ENCODE measurements at places on chromosomes 2 and 18.
A peak's percentile ranks its signal among the peaks of the same experiment; 100 is the strongest.

- peak; percentile 75 for DNase-seq
Observed at GRCh38 chr18:46073474-46074331, 1.6 kb upstream of the PSTPIP2 start.

- DNase-seq: peak; percentile 57
Observed at GRCh38 chr2:170369894-170370293, 191.9 kb downstream of the MYO3B start.

- DNase-seq: no peak
Observed at GRCh38 chr18:58337686-58338085, 291.2 kb downstream of the ALPK2 start.

DNA sequence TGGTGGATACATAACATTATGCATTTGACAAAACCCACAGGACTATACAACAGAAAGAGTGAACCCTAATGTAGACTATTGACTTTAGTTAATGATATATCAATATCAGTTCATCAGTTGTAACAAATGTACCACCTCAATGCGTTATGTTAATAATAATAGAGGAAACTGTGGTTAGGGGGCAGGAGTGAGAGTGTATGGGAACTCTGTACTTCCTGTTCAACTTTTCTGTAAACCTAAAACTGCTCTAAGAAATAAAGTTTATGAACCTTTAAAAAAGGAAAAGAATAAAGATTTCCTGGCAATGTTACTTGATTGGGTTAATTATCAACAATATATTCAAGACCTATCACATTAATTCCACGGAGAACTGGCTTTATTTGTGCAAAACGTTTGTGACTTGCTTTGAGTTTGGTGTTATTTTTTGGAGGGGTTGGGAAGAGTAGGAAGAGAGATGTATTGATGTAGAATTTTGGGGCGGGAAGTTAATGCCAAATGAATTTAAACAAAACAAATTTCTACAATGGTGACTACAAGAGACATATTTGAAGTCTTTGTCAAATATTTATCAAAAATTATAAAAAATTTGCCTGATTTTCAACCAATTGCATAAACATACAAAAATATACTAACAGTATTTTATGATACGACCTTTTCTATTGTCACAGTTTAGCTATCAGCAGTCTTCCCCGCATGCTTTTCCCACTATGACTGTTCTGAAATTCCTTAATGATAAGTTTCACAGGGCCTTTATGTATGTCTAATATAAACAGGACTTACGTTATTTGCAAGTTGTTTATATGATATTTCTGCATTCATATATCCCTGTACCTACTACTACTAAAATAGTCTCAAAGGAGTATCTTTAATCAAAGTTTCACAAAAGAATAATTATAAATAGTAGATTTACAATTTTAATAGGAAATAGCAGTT is 2.1 kb upstream of the RTN4 start:
- DNase-seq: peak; percentile 52

DNA sequence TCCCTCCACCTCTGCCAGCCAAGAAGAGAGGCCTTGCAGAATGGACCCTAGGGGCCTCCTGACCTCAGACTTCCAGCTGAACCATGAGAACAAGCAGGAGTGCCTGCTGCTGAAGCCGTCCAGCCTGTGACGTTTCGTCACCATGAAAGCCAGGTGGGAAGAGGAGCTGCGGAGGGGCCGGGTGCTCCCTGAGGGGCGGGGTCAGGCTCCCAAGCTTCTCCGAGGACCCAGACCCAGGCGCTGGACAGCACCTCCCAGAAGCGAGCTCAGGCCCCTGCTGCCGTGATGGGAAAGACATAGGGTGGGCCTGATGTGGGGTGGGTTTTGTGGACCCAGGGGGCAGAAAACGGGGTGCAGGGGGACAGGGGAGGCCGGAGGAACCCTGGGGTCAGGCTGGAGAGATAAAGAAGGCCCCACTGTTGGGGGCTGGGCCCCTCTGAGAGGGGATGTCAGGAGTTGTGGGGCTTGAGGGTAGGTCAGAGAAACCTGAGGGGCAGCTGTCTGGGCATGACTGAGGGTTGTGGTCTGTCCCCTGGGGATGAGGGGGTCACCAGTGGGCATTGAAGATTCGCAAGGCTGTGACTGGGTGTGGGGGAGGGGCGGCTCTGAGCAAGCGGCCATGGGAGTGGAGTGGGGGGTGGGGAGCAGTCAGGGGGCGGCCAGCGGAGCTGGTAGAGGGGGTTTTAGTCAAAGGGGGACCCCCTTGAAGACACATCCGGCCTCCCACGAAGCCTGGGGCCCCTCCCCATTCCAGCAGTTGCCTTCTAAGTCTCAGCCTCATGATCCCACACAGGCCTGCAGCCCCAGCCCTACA is 73.4 kb upstream of the ODC1 start:
- no peak for DNase-seq

GRCh38 chr2:65799141-65799854 is 366.9 kb upstream of the SPRED2 start:
- DNase-seq: no peak

DNA sequence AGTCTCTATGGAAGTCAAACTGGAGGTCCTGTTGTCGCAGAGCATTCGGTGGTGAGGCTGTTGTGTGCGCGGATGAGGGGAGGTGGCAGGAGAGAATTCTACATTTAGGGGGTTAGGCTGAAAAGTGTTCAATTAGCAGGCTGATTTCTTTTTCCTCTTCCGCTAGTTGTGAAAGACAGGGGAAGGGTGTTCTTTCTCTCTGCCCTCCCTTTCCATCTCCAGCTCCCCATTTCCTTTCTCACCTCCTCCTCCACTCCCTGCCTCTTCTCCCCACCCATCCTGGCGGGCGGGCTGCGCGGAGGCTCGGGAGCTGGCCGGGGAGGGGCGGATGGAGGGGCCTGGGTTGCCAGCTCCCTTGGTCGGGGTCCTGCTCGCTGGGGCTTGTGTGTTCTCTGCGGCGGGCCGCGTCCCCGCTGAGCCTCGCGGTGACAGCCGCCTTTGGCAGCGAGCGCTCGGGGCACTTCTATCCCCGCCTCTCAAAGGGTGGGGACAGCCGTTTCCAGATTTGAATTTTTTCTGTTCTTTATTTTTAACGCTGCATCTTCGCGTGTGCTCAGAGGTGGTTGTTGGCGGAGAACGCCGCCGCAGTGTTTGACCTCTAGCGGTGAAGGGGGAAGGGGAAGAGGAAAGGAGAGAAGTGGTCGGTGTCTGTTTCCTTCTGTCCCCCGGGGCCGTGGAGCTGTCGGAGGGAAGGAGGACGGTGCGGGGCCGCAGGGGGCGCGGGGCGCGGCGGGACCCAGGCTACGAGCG is 3.6 kb downstream of the SOX11 start:
- no peak for DNase-seq

DNA sequence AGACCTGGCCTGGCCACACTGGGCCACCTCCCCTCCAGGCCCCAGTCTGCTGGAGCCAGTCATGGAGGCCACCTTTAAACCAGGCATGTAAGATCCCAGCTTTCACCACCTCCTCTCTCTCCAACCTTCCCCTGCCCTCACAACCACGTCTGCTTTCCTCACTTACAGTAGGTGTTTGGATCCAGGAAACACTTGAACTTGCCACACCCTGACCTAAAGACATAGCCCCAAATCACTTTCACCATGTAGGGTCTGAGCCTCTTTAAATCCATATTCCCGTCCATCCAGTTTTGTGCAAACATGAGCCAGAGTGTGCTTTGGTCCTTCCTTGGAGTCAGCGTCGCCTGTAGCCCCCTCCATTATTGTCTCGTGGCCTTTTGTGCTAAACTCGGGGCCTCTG is 66.8 kb downstream of the NRP2 start:
- no peak for DNase-seq

DNA sequence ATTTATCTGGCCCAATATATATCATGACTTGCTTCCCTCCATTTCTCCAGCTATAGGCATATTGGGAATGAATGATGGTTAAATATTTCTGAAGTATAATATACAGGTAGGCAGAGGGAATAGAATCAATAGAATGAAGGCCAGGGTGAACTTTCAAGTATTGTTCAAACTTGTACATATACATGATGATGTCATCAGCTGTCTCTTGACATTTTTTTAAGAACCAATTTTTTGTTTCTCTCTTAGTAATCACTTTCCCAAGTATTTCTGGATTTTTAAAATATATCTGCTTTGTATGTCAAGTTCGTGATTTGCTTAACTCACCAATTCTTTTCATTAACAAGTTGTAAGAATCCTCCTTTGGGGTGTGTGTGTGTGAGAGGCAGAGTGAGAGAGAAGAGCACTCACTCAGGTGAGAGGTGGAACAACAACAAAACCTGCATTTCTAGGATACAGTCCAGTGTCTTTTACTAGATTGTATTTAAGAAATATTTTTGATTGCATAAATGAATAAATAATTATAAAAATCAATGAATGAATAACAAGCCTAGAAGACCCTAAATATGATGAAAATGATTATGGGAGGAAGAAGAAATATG is 1239.1 kb downstream of the LRP1B start:
- no peak for DNase-seq

- no peak for DNase-seq
Observed at GRCh38 chr2:237867465-237867864, 8.0 kb downstream of the RAMP1 start.

- DNase-seq: no peak
Observed at GRCh38 chr2:151845884-151846283, 17.7 kb upstream of the ARL5A start.

- peak; percentile 56 for DNase-seq
Observed at GRCh38 chr18:8389391-8390340, 219.6 kb upstream of the RAB12 start.

DNA sequence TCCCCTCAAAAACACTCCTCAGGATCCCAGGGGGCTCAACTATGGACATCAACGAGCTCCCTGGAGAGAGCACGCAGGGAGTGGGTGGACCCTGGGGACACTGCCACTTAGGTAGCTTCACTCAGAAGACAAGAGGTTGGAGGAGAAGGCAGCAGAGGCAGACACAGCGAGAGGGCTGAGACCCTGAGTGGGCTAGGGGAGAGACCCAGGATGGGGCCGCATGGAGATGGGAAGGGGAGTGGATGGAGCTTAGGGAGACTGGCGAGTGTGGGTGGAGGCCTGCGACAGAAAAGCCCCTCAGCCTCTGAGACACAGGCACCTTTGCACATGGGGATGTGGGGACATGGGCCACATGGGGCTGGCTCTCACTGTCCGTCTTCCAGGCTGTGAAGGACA is 70.9 kb downstream of the ASB1 start:
- no peak for DNase-seq

- DNase-seq: no peak
Observed at GRCh38 chr2:64591188-64591587, 62.5 kb downstream of the SERTAD2 start.

GRCh38 chr2:187842978-187843847 is 289.0 kb upstream of the TFPI start:
- peak; percentile 63 for DNase-seq

DNA sequence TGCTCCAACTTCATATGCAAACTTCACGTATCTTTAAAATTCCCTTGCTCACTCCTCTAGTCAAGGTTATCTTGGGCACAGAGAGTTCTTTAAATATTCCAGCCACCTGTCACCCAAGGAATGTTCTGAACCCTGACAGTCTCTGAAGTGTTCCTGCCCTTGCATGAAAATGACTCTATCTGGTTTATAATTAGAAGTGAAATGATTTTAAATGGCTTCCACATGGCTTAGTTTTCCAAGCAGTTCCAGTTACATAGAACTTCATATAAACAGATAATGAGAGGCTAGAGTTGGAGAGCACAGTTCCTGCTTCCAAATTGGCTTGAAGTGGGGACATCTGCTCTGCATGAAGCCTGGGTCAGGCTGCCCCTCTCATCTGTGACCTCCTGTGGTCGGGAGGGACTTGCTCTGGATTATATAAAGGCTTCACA is 81.9 kb downstream of the SLC4A3 start:
- no peak for DNase-seq

- DNase-seq: no peak
Observed at GRCh38 chr18:53219853-53220252, 879.9 kb downstream of the DCC start.

DNA sequence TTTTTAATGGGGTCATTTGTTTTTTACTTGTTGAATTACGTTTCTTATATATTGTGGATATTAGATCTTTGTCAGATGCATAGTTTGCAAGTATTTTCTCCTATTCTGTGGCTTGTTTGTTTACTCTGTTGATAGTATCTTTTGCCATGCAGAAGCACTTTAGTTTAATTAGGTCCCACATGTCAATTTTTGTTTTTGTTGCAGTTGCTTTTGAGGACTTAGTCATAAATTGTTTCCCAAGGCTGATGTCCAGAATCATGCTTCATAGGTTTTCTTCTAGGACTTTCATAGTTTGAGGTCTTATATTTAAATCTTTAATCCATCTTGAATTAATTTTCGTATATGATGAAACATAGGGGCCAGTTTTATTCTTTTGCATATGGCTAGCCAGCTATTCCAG is 13.2 kb downstream of the PIKFYVE start:
- no peak for DNase-seq

DNA sequence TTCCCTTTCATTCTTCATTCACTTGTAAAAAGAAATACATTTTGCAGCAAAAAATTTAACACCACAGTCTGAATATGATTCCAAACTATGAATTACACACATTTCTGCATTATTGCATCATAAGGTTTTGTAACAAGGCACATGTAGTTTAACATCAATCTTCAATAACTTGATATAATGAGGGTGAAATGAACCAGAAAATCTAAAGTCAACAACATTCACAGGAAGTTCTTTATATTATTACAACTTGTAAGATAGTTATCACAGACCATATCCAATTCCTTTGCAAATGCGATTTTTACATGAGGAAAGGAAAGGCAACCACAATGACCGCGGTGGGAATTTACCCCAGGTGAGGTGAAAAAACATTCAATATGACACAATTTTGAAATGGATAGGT is 213.3 kb downstream of the NAPG start:
- DNase-seq: no peak

GRCh38 chr2:8840475-8841091 is 3.2 kb upstream of the KIDINS220 start:
- DNase-seq: no peak

- DNase-seq: peak; percentile 95
Observed at GRCh38 chr2:201257381-201257955, 2.9 kb upstream of the CASP8 start.

DNA sequence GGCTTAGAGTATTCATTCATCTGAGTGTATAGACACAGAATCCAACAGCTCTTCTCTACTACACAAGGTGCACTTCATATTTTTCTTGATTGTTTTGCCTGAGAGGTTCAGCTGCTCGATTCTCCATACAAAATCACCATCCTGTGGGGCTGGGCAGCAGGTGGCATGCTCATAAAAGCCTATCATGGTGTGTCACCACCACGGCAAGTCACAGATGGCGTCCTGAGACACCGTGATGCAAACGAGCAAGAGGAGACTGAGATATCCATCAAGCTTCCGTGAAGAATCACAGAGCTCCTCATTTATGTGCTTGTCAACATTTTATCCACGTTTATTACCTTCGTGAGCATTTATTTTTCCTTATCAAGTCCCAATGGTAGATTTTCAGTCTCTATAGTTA is 22.4 kb upstream of the NRP2 start:
- DNase-seq: no peak

DNA sequence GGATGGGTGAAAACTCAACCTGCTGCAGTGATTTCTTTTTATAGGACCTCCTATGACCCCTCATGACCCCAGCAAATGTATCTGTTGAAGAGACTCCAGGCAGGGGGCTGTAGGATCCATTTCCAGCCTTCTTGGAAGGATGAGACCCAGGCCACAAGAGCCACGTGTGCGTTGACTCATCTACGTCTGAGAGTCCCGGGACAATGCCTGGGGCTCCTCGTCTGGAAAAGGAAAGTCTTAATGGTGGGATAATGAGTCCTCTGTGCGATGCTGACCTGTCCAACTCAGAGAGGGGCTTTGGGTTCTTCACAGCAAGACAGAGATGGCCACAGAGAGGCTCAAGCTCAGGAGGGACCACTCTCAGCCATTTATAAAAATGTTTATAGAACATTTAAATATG is 80.8 kb downstream of the SMIM21 start:
- no peak for DNase-seq

Measured in common myeloid progenitor, CD34-positive (primary cell).